NCI-H460 (cell line): ENCODE measurements at places on chromosomes 3 and 15.

GRCh38 chr3:45269952-45270351 is 43.9 kb upstream of the TMEM158 start:
- DNase-seq: no peak

DNA sequence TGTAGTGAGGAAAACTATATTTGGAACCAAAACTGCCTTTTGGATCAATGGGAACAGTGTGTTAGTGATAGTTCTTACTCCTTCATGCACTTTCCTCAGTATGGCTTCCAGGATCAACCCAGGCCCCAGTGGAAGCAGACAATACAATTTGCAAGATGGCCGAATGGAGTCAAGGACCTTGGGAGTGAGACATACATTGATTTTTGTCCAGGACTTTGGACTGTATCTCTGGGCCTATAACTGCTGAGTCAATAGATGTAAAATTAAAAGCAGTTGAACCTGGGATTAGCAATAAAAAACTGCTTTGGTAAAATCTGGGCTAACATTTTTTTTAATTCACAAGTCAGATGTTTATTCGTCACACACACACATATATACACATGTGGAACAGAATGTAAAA is 1.8 kb downstream of the ARRDC4 start:
- no peak for DNase-seq

GRCh38 chr3:124650798-124651197 is 79.5 kb upstream of the UMPS start:
- no peak for DNase-seq

- no peak for DNase-seq
Observed at GRCh38 chr3:37862219-37862902, 681 bp downstream of the CTDSPL start.

- DNase-seq: no peak
Observed at GRCh38 chr3:192883512-192883911, 34.1 kb downstream of the MB21D2 start.
